ENCODE measurements at places on chromosomes 6 and 20.

- no peak for DNase-seq
Measured at GRCh38 chr6:108788416-108788815, 59.8 kb upstream of the ARMC2 start.

GRCh38 chr6:133632906-133633305 is 256.0 kb upstream of the TCF21 start:
- no peak for DNase-seq

DNA sequence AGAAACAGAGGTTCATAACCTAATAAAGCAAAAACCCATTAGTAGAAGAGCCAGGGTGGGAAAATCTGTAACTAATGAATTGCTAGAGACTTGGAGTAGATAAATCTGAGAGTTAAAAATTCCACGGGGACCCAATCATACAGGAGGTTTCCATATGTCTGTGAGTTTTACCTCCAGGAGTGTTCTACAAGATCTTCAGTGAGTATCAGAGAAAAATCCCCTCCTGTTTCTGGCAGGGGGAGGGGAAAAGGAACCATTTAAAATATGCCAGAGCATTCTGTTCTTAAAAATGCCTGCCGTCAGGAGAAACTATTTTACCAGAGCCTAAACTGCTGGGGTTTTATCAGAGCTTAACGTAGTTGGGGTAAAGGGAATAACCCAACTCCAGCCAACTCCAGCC is 54.0 kb upstream of the PLN start:
- no peak for DNase-seq

DNA sequence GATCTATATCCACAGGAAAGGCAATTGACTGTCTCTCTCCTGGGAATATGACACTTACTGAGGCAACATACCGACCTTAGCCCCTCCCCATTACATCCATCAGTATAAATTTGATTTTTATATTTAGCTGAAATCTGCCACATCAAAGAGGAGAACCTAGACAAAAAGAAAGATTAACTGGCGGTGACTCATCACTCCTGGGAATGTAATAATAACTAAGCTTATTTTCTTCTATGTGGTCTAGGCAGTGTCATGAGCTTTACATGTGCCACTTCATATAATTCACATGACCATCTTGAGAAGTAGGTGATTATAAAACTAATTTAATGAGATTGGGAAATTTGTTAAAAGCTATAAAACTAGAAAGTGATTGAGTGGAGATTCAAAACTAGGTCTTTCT is 520.0 kb upstream of the HS3ST5 start:
- DNase-seq = peak; percentile 13

GRCh38 chr6:1392813-1393640 is 3.7 kb downstream of the FOXF2 start:
- DNase-seq = no peak

GRCh38 chr6:106966671-106967640 is 7.6 kb downstream of the CD24 start:
- no peak for DNase-seq

DNA sequence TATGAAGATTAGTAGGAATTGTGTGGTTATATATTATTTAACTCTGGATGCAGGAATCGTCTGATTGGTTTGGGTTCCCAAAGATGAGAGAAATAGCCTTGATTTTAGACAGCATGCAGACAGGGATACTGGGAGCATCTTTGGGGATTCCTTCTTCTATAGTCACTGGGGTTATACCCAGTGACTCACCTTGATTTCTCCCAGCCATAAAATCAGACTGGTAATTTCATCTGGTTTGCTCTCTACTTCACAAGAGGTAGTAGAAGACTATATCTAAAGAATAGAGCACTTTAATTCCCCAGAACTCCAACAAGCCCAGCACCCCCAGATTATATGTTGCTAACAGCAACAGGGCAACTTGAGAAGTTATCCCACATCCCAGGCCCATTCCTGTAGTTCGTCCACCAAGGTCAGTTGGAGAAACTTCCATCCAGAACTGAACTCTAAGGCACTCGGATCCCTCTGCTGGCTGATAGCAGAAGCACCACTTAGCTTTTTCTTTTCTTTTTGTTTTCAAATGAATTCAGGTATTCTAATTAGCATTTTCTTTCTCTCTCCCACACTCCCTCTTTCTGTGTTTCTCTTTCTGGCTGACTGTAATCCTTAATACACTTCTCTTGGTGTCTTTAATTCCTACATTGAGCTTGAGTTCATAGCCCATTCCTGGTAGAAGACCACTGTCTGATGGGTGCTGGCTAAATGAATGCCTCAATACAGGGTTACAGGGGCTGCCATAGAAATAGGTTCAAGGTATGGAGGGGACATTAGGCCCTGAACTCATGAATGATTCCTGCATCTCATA is 20.4 kb upstream of the EFHC1 start:
- peak; percentile 35 for DNase-seq

- DNase-seq = no peak
Measured at GRCh38 chr20:51763965-51764602, 4.1 kb downstream of the ATP9A start.

GRCh38 chr6:159832946-159833345 is 32.9 kb downstream of the PNLDC1 start:
- DNase-seq = no peak

DNA sequence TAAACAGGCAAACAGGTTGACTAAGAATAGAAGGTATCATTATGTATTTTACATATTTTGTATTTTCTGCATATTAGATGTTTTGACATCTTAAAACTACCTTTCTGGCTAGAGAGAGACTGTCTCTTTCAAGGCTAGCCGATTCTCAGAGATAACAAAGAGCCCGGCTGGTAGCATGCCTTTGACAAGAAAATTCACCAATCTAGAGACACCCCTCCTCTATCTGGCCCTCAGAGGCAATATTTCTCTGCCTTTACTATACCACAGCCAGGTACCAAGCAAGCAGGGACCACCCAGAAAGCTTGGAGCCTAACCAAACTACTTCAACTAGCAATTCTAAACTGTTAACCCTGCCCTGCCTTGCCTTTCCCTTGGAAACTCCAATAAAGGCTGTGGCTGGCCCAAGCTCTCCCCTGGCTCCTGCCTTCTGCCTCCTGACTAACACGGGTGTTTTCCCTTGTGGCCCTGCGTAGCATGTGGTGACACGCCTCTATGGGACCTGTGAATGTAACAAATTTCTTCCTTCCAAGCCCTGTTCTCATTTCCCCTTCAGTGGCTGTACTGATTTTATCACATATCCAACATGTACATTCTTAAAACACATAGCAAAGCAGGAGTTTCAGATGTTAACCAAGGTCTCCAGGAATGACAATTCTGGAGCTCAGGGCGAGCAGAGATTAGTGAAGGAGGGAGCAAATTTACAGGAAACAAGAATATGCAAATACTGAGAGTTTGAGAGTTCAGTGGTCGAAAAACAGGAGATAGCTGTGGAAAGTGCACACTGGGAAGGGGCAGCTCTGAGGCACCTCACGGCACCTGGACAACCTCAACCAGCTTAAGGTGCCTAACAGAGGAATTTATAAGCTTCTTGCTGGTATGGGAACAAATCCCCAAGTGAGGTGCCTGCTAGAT is 120.8 kb downstream of the BACH2 start:
- DNase-seq = no peak

DNA sequence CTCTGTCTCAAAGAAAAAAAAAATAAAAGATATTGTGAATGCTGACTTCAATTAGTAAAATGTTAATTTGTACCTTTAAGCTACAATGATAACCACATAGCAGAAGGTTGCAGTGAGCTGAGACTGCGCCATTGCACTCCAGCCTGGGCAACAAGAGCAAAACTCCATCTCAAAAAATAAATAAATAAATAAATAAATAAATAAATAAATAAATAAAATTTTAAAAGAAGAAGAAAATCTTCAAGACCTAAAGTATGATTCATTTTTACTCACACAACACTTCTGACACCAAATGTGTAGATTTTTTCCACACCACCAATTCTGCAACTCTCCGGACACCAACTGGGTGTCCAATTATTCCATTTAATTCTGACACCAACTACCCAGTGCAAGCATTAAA is 28.8 kb upstream of the MBOAT1 start:
- no peak for DNase-seq

- no peak for DNase-seq
Measured at GRCh38 chr6:3804964-3805363, 44.2 kb upstream of the FAM50B start.

DNA sequence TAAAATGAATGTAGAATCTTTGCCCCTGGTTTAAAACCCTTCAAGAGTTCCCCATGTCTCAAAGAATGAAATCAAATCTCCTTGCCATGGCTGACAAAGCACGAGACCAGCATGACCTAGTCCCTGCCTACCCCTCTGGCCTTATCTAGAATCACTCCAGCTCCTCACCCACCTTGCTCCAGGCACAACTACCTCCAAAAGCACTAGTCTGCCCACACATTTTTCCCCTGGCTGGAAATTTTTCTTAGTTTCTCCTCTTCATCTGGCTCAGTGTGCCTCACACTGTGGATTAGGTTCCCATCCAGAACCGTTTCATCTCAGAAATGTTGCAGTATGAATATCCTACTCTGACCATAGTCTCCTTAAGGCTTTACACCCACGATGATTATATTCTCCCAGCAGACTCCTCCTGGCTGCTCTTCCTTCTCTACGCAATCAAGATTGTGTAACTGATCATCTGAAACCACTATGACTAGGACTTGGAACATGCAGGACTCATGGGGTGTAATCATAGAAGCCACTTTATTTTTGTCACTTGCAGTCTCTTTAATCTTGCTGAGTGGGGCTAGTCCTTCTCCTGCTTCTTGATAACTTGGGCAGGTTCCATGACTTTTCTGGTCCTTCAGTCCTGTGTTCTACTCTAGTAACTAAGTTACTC is 7.8 kb upstream of the MRS2 start:
- DNase-seq = no peak

GRCh38 chr20:51184289-51184688 is 161.4 kb upstream of the KCNG1 start:
- DNase-seq = no peak

- no peak for DNase-seq
Measured at GRCh38 chr20:32244150-32244823, 33.2 kb upstream of the KIF3B start.

DNA sequence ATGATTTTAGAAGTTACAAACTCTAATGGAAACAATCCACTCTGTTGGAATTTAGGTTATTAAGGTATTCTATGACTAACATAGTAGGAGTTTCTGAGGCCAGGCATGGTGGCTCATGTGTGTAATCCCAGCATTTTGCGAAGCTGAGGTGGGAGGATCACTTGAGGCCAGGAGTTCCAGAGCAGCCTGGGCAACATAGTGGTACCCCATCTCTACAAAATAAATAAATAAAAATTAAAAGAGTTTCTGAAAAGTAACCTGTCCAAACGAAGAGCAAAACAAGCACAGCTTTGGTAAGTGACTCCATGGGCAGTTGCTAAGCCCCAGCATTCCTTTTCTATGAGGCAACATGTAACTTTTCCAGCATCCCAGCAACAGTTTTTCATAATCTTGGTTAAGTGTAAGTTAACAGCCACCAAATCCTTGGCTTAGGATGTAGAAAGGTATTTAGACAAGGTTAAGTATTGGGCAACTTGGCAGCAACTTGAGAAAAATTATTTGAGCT is 86.3 kb downstream of the SOX4 start:
- no peak for DNase-seq

GRCh38 chr6:43736844-43737243 is 33.2 kb upstream of the VEGFA start:
- DNase-seq = no peak

GRCh38 chr6:164520916-164521315 is 788.5 kb downstream of the C6orf118 start:
- DNase-seq = no peak

GRCh38 chr6:170210026-170210390 is 80.9 kb downstream of the DLL1 start:
- DNase-seq = no peak

DNA sequence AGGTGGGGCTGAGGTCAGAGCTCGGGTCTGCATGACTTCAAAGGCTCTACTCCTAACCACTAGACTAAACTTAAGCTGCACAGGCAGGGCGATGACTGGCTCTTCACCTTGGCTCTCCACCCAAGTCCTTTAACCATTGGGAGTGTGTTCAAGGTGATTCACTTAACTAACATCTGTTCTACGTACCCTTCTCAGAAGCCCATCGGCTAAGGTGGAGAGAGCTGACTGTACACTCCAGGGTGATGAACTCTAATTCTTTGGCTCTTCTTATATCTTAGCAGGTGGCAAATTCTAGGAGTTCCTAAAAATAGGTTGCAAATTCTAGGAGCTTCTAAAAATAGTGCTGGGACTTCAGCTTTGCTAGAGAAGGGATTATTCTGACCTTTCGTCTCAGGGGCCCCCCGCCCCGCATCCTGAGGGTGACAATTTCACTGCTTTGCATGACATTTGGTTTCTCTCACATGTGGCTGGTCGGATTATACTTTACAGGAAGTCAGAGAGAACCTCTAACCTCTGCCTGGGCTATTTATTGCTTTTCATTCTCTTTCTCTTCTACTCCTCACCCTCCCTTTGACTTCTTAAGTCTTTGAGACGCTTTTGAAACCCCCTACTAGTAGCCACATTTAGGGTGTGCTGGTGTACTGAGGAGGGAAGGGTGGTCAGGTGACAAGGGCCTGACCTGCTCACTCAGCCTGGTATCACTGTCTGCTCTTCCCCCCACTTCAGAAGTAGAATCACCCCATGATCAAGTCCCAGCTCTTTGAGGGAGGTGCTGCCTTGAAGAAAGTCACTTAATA is 55.5 kb downstream of the PRDM1 start:
- DNase-seq = no peak

DNA sequence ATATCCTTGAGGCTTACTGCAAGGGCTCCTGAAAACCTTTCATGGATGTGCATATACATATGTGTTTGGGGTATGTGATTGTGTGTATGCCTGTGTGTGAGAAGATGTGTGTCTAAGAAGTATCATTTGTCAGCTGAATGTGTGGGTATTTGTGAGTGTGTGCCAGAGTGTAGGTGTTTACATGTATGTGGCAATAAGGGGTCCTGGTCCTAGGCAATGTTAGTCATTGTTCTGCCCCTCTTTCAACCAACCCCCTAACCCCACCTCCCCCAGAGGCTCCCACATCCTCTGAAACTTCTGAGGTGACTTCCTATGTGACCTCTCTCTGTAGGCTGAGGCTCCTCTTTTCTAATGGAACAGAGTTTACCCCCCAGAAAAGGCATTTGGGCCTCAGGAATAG is 186.4 kb downstream of the LRFN2 start:
- no peak for DNase-seq

- no peak for DNase-seq
Measured at GRCh38 chr6:56022678-56023077, 147.3 kb upstream of the BMP5 start.

DNA sequence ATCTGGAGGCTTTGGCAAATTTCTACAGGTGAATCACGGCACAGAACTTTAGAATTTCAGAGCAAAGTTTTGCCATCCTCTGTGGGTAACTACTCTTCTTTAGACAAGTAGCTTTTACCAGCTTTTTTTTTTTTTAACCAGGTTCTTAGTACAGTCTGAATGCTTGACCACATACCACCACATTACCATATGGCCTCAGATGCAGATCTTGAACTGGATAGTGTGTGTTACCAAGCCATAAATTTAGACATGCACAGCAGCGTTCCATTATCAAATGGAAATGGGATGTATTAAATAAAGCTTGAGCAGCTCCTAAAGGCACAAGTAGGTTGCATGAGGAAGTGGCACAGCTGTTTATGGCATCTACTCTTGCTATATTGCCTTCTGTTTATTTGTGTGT is 38.3 kb upstream of the PRSS16 start:
- DNase-seq = no peak

GRCh38 chr6:134474955-134475354 is 157.0 kb upstream of the SGK1 start:
- no peak for DNase-seq

Data from NCI-H1436 (cell line).